COR-L47 (cell line): ENCODE measurements at places on chromosomes 4 and X.

DNA sequence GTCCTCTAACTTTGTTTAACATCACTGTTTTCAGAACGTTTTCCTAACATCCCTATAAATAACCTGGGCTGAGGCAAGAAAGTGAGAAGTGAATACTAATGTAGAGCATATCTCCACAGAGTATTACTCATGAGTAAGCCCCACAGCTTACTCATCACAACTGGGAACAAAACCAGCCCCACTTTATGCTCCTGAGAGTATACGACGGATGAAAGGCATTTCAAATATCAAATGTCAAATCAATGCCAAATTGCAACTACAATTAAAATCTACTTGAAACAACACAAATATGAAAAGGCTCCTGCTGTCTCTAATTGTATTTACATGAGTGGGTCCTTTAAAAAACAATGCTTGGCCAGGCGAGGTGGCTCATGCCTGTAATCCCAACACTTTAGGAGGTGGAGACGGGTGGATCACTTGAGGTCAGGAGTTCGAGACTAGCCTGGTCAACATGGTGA is 41.2 kb downstream of the SH3RF1 start:
- peak; percentile 80 for DNase-seq

- no peak for DNase-seq
Observed at GRCh38 chrX:24732766-24733500, 39.2 kb downstream of the POLA1 start.

DNA sequence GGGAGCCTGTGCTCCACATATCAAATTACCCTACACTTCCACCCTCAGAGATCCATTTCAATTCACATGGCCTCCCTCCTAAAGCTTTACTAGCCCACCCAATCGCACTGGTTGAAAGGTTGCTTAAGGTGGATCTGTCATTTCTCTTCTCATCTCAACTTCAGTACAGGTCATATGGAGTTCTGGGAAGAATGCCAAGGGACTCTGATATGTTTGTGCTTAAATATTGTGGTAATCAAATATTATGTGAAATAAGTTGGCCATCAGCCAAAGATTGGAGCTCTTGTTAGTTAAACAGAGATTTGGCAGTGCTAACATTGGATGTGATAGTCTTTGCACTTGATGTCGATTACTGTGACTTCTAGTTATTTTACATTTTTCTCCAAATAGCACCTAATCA is 20.5 kb downstream of the SEPTIN6 start:
- DNase-seq: peak; percentile 97

DNA sequence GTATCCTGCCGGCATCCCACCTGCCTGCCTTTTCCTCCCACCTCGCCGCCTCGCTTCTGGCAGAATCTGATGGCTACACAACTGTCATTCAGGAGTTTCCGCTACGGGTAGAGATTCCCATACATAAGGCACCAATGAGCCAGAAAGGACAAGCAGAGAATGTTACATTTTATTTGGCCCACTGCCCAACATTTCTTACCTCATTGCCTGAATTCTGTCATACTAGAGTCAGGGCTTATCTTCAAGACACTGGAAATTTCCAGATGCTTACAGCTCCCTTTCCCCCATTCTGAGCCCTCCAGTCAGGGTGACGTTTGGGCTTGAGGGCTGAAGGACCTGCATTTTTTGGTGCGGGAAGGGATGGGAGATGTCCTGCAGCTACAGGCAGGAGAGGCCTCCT is 113.0 kb downstream of the NHS start:
- no peak for DNase-seq

- DNase-seq: no peak
Observed at GRCh38 chrX:41067721-41068120, 17.5 kb upstream of the USP9X start.

DNA sequence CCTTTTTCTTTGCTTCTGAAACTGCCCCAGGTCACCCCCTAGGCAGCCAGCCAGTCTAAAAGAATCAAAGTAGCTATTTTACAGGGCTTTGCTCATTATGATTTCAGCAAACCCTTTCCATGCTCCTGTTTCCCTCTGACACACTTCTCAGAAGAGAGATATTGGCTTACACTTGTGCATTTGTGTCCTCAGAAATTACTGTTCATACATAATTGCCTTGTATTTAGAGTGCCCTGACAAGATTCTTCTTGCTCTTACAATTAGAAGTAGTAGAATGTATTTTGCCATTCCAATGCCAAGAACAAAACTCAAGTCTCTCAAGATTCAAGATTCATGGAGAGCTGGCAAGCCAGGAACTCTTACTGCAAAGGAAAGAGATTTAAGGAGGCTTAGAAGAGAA is 531.0 kb upstream of the ZFP42 start:
- no peak for DNase-seq

GRCh38 chrX:133307094-133307493 is 88.9 kb upstream of the TFDP3 start:
- DNase-seq: no peak

- no peak for DNase-seq
Observed at GRCh38 chrX:151762802-151763201, 28.3 kb downstream of the CNGA2 start.
